ENCODE measurements at places on chromosomes 7 and 10.

GRCh38 chr10:86331861-86332260 lies 34.7 kb downstream of the GRID1 start:
- ATAC-seq, result peak; percentile 11

GRCh38 chr7:106021151-106022067 lies 58.3 kb downstream of the CDHR3 start:
- peak; percentile 4 for ATAC-seq

GRCh38 chr7:142496545-142496991 lies 238.7 kb upstream of the PRSS58 start:
- ATAC-seq, result peak; percentile 17

- ATAC-seq, result no peak
These were observed 47.4 kb upstream of the MACC1 start for GRCh38 chr7:20264623-20265022.

DNA sequence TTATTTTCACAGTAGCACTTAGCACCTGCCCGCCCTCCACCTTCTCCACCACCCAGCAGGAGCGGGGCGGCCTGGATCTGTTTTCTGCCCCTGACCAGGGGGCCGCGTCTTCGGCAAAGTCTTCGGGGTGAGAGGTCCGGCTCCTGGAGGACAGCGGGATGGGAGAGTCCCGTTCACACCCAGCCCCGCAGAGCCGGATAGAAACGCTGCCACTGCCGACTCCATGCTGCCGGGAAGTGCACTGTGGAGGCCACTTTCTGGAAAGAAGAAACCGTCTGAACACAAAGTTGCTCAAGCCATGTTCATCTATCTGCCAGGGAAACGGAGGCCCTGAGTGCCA lies 14.5 kb upstream of the ZNF273 start:
- peak; percentile 19 for ATAC-seq

GRCh38 chr10:95324436-95325268 lies 33.8 kb upstream of the PDLIM1 start:
- ATAC-seq, result no peak

DNA sequence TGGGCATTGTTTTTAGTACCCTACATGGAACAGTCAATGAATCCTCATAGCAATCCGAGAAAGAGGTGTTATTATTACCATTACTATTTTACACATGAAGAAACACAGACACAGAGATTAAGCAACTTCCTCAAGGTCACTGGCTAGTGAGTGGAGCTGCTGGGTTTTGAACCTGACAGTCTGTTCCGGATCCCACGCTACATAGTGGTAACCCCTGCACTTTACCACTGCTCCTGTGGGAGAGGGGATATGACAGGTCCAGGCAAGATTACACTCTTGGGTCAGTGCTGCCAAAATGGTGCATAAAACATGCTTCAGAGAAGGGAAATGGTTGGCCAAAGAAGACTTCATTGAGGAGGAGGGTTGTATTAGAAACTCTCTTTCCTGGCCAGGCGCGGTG lies 185.7 kb downstream of the XPNPEP1 start:
- ATAC-seq, result no peak

GRCh38 chr10:121121462-121121861 lies 270.3 kb downstream of the WDR11 start:
- ATAC-seq, result no peak

- peak; percentile 7 for ATAC-seq
These were observed 211.7 kb upstream of the NFE2L3 start for GRCh38 chr7:25940086-25940906.

- no peak for ATAC-seq
These were observed 153.6 kb downstream of the SEMA3D start for GRCh38 chr7:85033263-85033662.

DNA sequence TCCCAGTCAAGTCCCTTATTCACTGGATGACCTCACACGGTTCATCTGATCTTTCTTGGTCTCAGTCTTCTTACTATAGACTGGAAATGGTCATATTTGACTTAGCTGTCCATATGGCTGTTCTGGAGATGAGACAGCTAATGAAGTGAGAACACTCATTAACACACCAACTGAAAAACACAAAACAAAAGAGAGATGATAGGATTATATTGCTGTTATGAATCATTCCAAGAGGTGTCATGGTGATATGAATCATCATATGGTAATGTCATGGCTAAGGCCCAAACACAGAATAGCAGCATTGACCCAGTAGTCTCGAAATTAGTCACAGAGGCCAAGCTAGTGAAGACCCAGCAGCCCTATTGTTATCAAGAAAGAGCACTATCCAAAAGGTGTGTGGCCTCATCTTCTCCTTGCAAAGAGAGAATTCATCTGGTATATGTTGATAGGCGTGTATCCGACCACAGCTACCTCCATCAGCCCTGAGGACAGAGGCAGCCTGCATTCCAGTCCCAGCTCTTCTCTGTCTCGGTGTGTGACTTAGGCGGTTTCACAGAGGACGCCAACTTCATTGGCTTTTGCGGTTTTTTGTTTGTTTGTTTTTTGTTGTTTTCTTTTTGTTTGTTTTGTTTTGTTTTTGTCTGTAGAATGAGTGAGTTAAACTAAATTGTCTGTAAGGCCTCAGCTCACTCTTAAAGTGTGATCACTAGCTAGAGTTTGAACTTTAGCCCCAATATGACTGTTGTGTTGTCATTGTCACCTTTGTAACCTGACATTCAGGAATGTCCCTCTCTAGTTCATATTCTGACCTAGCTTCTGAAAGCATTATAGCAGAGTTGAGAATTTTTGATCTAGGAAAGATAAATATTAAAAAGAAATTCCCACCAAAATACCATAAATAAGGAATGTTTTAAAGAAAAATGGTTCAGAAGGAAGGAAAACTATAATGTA lies 97.4 kb upstream of the PDCD4 start:
- peak; percentile 93 for ATAC-seq

DNA sequence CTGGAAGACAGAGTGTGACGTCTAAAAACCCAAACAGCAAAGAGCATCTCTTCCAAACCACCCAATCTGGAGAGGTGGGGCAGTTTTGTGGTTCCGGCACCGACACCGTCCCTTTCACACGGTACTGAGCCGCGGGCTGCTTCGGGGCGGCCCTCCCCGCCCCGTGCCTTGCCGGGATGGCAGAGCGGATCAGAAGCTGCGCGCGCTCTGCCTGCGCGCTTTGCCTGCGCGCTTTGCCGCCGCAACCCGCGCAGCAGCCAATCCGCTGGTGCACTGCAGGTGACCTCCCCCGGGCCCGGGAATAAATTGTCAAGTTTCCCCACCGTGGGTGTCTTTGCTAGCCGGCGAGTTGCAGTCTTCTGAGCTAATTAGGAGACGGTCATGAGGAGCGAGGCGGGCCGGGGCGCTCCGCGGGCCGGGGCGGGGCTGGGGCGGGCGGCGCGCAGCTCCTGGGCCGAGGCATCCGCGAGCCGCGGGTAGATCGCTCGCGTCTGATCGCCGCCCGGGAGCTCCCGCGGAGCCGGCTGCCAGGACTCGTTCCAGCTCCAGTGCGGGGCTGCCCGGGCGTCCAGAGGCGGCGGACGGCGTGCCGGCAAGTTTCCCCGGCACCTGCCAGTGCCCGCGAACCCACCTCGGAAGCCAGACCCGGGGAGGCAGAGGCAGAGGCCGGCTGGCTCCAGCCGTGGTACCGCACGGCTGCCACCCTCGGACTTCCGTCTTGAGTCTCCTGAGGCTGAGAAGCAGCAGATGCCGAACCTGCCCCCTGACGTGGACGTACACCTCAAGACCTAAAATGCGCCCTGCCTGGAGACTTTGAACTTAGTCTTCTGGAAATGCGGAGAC lies 536.0 kb upstream of the GALNT17 start:
- ATAC-seq, result peak; percentile 30

DNA sequence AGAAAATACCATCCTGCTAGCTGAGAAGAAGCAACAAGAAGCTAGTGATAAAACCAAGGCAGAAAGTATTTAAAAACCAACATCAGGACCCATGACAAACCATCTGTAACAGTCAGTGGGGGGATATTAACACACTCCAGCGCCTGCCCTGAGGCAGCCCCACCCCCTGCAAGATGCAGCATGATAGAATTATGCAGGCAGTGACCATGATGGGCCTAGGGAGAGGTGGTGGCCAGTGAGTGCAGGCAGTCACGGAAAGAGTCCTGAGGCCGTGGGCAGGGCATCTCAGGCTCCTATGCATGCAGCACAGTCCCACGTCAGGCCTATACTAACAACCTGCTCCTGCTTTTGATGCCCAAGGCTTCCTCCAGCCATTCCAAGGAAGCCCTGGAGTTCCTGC lies 686.9 kb downstream of the GRID1 start:
- no peak for ATAC-seq

DNA sequence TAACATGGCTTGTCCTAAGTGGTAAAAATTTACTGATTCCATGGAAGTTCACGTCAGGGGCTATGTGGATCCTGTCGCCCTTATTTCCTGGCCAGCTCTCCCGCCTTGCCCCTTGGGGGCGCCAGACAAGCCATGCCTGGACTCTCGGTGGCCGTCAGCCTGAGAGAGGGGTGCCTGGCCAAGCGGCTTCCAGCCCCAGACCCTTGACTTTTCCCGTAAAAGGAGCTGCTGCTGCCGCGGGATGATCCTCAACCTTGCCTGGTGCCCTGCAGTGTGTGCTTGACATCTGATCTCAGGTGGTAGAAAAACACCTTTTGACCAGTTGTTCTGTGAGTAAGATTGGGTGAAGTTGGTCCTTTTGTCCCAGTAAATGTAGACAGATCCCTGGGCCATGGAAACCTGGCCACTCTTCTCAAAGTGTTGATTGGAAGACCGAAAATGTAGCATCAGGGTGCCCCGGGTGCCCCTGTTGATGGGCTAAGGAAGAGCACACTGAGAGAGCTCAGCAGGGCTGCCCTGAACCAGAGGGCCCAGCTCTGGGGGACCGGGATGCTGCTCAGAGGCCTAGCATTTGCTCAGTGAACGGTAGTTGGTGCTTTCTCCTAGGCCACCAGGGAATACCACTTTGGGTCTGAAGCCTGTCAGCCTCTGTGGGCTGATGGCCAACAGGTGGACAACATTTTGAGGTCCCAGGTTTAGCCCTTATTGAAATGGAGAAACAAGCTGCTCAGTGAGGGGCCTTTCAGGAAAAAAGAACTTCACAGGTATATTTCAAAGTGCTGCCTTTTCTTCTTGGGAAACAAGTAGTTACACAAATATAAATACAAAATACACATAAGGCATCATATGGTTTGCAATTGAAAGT lies 162.5 kb downstream of the LRMDA start:
- ATAC-seq, result no peak

- ATAC-seq, result no peak
These were observed 21.3 kb upstream of the AMZ1 start for GRCh38 chr7:2666588-2667250.

GRCh38 chr10:122141821-122142640 lies 129.1 kb upstream of the BTBD16 start:
- no peak for ATAC-seq

DNA sequence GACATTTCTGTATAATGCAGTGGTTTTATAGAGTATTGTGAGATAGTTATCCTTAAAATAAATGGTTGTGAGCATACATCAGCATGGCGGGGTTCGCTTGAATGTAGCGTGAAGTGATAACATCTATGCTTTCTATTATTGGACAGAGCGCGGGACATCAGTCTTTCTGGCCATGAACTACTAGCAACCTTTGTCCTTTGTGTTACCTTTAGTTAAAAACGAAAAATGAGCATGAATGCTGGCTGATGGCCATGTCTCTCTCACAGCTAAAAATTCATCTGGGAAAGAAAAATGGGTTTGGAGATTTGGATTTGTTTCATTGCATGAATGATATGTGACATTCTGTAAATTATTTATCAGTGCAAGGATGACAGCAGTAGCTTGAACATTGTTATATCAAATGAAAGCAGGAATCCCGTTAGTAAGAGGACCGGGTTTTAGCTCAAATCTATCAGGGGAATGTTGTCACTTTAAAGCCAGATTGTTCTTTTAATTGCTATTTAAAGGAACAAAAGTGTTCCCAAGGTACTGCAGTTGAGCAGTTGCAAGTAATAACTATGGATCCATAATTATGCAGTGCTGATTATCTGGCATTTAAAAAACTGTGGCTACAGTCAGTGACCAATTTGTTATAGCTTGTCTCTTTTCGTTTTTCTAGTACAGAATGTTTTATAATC lies 131.0 kb downstream of the KAT6B start:
- no peak for ATAC-seq

All from activated CD4-positive, CD25-positive, alpha-beta regulatory T cell treated with anti-CD3 and anti-CD28 coated beads, Interleukin-2, amount 50 U/mL, for 24 hours (primary cell).